ENCODE measurements at places on chromosomes 4 and X. TPM values are rescaled to one million over a fixed set of nuclear protein-coding genes. Genes with fewer than 3 reads are reported as not detected.

The EDNRA gene
- 2.5 TPM for total RNA-seq

The SYN1 gene
- 7.1 TPM for total RNA-seq

The TMPRSS11B gene
- not detected for total RNA-seq

The CFAP99 gene
- total RNA-seq = 0.41 TPM
